Left ventricle myocardium superior (tissue), 1 donor: ENCODE measurements at places on chromosomes 7 and 10. TPM values are rescaled to one million over a fixed set of nuclear protein-coding genes. Genes with fewer than 3 reads are reported as not detected.

Gene PLOD3
- total RNA-seq = 43.0 TPM

Gene NRAP
- 826 TPM for total RNA-seq

Gene ZNF786
- total RNA-seq = 2.7 TPM

Gene INMT
- total RNA-seq = 50.2 TPM

Gene TUBB8
- total RNA-seq = not detected

Gene EBF3
- 7.1 TPM for total RNA-seq

Gene ARMC3
- total RNA-seq = not detected

Gene GPR85
- total RNA-seq = 0.69 TPM

Gene FAM25C
- total RNA-seq = not detected

Gene NEUROG3
- not detected for total RNA-seq

Gene TSPAN12
- 69.0 TPM for total RNA-seq

Gene SPDYE2B
- total RNA-seq = not detected

Gene MYO1G
- total RNA-seq = 1.3 TPM

GRCh38 chr7:77867537-77867865, 68.9 kb downstream of the PHTF2 start:
- no peak for DNase-seq

DNA sequence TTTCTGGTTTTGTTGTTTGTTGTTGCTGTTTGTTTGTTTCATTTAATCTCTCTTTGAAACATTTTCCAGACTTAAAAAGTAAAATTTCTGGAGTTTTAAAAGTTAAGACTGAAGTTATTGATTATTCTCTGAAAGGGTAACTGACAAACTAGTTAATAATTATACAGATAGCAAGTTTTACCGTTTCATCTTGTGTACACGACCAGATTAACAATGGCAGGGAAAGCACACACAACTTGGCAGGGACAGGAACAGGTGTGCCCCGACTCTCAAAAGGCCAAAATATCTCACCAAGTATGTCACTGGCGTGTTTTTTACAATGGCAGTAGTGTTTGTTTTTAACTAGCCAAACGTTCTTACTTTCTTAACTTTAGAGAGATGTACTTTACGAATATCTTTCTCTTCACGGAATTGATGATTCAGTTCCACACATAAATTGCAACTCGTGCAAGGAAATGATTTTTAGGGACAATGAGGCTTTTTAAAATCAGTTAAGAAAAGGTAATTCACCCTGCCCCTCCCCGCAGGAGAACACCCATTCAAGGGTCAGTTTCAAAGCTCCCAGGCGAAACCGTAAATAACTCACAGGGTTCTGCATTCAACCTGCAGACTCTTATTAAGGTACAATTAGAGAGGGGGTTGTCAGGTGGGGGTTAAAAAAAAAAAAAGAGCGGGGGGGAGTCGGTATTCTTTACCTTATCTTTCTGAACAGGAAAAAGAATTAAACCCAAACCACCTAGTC, 3.5 kb downstream of the CTBP2 start:
- DNase-seq = no peak

- peak; percentile 71 for DNase-seq
Observed at GRCh38 chr7:36986948-36987724, 262.8 kb upstream of the AOAH start.

- no peak for DNase-seq
Observed at GRCh38 chr10:94383530-94383929, 18.8 kb upstream of the TBC1D12 start.

- DNase-seq = no peak
Observed at GRCh38 chr10:1240341-1240775, 184.2 kb downstream of the WDR37 start.

GRCh38 chr7:118855290-118855689, 630.8 kb downstream of the ANKRD7 start:
- DNase-seq = no peak

GRCh38 chr10:71715026-71715425, 4.6 kb downstream of the C10orf105 start:
- no peak for DNase-seq

GRCh38 chr7:108311446-108312168, 144.6 kb downstream of the NRCAM start:
- no peak for DNase-seq

GRCh38 chr7:22662036-22662435, 65.0 kb upstream of the IL6 start:
- DNase-seq = no peak

GRCh38 chr10:7458556-7458955, 47.7 kb upstream of the SFMBT2 start:
- no peak for DNase-seq

- DNase-seq = no peak
Observed at GRCh38 chr7:64516451-64516850, 46.4 kb downstream of the ZNF680 start.

DNA sequence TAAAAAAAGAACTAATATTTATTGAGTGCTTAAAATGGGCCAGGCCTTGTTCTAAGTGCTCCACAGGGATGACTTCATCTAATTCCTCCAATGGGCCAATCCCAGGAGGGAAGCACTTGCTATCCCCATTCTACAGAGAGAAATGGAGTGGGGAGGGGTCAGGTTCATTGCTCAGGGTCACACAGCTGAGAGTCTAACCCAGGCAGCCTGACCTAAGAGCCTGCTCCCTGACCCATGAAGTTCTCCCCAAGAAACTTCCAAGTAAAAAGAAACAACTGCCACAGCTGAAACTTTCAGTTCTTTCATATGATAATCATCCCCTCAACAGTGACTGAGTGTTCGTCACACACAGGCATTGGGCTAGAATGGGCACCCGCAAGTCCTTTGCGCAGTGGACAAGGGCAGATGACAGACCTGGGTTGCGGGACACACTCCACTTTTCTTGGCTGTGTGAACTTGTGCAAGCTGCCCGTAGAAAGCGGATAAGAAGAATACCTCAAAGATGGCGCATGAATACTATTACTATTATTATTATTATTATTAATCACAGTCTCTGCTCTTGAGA, 39.7 kb downstream of the BEND7 start:
- no peak for DNase-seq

DNA sequence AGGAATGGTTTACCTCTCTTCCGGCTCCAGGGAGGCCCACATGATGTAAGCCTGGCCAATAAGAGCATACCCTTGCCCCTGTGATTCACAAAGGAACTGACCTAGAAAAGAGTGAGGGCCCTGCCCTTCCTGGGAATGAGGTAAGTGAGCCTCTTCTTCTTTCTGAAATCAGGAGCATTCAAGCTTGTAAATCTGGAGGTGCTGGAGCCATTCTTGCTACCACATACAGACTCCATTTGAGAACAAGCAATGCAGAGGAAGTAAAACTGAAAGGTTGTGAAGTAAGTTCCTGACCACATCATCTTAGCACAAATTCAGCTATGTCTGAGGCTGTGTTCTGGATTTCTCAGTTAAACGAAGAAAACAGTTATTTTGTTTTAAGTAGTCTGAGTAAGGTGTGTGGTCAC, 132.2 kb downstream of the CD36 start:
- no peak for DNase-seq

GRCh38 chr7:53904355-53904754, 637.8 kb upstream of the VSTM2A start:
- no peak for DNase-seq

GRCh38 chr10:45515630-45516029, 141.6 kb downstream of the ALOX5 start:
- DNase-seq = no peak

DNA sequence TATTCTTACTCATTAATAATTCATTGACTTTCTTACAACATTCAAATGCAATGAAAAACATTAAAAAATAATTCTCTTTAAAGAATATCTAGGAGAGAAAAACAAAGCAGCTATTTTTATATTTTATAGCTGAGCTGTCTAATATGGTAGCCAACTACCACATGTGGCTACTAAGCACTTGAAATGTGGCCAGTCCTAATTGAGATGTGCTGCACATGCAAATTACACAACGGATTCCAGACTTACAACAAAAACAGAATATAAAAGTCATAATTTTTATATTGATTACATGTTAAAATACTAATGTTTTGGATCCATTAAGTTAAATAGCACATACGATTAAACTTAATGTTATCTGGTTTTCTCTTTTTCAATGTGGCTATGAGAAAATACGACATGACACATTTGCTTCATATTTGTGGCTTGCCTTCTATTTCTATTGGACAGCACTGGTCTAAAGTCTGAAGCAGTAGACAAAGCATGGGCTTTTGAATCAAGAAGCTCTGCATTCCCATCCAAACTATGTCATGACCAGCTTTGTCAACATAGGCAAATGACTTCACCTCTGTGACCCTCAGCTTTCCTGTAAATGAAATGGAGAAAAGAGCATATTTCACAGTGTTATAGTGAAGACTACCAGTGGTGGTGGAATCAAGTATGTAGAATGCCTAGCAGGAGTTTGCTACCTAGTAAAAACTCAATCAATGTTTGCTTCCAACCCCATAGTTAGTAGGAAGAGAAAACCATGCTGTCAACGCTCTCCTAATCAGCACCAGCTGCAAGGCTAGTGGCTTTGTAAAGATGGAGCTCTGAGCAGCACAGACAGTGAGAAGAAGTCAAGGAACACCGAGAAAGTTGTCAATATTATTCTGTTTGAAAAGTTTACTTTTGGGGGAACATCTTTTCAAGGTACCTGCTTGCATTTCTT, 37.1 kb upstream of the GDF10 start:
- no peak for DNase-seq

DNA sequence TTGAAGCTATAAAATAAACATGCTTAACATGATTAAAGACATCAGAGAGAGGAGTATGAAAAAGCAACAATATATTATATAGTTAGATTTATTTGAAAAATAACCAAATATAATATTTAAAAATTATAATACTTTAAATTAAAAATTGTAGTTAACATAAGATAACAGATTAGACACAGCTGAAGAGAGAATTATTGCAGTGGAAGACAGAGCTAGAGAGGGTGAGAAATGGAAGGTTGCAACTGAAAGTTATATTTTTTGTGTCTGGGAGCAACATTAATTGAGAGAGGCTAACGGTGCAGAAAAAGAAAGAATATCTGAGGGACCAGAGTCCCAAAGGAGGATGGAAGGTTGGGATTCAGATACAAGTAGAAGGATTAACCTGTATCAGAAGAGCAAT, 548.9 kb upstream of the FZD8 start:
- no peak for DNase-seq

DNA sequence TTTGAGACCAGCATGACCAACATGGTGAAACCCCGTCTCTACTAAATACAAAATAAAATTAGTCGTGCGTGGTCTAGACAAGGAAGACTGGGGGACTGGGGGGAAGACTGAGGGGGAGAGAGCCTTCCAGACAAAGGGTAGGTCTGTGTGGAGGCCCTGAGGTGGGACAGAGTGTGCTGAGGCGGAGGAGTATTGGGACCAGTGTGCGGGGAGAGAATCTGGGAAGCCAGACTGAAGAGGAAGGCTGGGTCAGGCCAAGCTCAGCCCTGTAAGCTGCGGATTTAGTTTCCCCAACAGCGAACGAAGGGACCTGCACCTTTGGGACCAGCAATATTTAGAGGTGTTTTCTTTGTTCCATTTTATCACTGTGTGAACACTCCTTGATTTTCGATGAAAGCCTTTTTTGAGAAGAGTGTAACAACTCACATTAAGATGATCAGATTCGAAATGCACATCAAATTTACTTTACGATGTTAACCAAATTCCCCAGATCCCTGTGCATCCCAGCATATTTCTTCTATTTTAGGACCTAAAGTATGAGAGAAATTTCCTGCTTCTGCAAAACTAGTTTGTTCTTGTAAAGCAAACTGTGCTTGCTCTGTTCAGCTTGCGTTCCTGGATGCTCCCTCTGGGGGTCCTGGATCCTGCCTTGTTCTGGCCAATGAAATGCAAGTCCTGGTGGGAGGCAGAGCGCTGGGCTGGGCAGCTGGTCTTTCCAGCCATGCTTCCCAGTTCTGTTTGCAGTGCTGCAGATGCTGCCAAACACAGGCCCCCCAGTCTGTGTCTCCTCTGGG, 39.4 kb downstream of the PLAU start:
- DNase-seq = no peak

GRCh38 chr10:125868372-125868975, 12.6 kb downstream of the DHX32 start:
- no peak for DNase-seq

DNA sequence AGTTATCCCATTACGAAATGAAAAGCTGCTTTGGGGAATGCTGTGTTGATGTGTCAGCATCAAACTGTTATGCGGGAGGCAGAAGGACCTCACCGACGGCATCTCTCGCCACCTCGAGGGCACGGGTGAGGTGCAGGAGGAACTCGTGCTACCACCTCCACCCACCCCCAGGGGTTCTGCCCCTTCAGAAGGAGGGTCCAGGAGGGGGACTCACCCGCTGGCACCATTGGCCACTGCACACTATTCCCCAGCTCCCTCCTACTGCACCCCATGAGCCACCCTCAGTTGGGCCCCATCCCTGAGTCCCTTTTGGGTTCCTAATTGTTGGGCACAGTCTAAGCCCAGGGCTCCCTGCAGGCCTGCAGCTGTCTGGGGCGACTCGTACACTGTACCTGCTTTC, 236.6 kb downstream of the PTPRN2 start:
- DNase-seq = no peak

GRCh38 chr7:145582742-145583303, 533.8 kb upstream of the CNTNAP2 start:
- DNase-seq = peak; percentile 11

GRCh38 chr10:2915412-2915811, 151.9 kb upstream of the PFKP start:
- no peak for DNase-seq

GRCh38 chr10:43206391-43207235, 60.3 kb downstream of the RASGEF1A start:
- DNase-seq = peak; percentile 21

- no peak for DNase-seq
Observed at GRCh38 chr7:3266240-3266639, 34.8 kb upstream of the SDK1 start.
